ENCODE measurements at places on chromosomes 6 and 20.

- no peak for DNase-seq
Measured at GRCh38 chr6:157280157-157280556, 43.2 kb downstream of the TMEM242 start.

DNA sequence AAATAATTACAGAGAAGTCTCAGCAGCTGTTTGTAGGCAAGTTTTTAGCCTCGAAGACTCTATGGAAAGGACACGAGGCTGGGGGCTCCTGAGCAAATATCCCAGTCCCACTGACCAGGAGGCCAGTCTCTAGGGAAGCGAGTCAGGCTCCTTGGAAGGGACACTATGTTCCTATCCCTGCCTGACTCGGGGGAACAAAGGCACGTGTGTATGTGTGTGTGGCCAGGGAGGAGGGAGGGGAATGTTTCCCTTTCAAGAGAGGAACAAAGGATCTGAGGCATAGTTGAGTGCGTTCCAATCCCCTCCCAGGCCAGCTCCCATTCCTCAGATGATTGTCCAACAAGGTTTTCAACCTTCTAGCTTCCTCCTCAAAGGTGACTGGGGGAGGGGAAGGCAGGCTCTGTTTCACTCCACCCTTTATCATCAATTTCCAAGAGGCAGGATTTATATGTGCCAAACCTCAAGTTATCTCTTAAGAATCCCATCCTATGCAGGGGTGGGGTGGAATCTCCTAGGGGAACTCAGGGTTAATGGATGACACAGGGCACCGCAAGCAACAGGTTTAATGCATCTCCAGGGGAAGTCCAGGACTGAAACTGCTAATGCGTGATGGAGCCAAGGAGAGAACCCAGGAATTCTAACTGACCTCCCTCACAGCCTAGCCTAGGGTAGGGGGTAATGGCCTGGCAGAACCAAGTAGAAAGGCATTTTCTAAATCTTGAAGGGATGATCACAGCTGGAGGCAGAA lies 9.9 kb downstream of the BCL2L1 start:
- no peak for DNase-seq

- no peak for DNase-seq
Measured at GRCh38 chr6:137291441-137291840, 72.3 kb upstream of the IFNGR1 start.

GRCh38 chr6:161436106-161436876 lies 162.4 kb upstream of the AGPAT4 start:
- no peak for DNase-seq

GRCh38 chr6:163612200-163612599 lies 197.7 kb downstream of the QKI start:
- no peak for DNase-seq

GRCh38 chr6:170271771-170272314 lies 19.0 kb downstream of the DLL1 start:
- DNase-seq: no peak

GRCh38 chr6:116244284-116244683 lies 9.6 kb downstream of the TSPYL4 start:
- DNase-seq: no peak

- DNase-seq: no peak
Measured at GRCh38 chr6:30341728-30342127, 3.2 kb upstream of the RPP21 start.

DNA sequence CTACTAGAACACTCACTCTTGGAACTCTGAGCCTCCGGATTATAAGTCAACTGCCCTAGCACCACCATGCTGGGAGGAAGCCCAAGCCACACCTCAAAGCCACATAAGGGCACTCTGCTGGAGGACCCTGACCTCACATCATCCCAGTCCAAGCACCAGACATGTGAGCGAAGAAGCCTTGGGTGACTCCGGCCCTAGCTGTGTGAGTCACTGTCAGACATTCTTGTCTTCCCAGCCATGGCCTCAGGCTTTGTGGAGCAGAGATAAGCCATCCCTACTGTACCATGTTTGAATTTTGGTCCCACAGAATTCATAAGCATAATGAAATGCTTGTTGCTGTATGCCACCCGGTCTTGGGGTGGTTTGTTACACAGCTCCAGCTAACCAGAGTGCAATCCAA lies 247.7 kb downstream of the SOD2 start:
- no peak for DNase-seq

DNA sequence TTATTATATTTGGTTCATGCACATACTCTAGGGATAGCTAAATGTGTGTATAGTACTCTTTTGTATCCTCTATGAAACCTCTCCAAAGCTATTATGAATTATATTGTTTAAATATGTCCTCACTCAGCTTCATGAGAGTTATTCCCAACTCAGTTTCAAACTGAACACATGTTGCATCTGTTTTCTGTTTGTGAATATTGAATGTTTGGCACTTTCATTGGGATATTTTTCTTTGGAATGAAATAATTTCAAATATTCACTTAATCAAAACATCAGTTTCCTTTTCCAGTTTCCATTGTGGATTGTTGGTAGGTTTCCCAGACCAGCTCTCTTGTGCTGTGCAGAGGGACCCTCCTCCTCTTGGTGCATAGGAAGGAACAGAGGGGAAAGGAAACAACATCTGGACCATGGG lies 46.6 kb downstream of the HDAC2 start:
- peak; percentile 49 for DNase-seq

- no peak for DNase-seq
Measured at GRCh38 chr6:163373240-163373639, 41.3 kb upstream of the QKI start.

- DNase-seq: no peak
Measured at GRCh38 chr6:43891072-43891870, 121.3 kb downstream of the VEGFA start.

GRCh38 chr6:40371621-40372020 lies 215.5 kb downstream of the LRFN2 start:
- no peak for DNase-seq

- DNase-seq: no peak
Measured at GRCh38 chr20:44141873-44142272, 45.1 kb downstream of the JPH2 start.

GRCh38 chr6:84809455-84809854 lies 45.1 kb upstream of the TBX18 start:
- no peak for DNase-seq

DNA sequence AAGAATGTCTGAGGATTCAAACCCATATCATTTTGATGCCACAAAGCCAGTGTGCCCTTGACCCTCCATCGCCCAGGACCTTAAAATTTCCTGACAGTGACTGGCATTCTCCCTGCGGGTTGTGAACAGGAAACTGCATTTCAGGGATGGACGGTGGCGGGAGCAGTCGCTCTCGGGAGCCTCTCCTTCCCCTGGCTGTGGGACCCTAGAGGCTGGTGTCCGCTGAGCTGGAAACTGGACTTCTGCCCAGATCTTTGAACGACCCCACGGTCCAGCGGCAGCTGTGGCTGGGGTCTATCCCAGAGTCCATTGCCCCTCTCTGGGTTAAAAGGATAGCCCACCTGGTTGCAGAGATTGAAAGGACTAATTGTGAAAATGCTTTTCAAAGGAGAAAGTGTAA lies 1.4 kb upstream of the SEC63 start:
- DNase-seq: no peak

DNA sequence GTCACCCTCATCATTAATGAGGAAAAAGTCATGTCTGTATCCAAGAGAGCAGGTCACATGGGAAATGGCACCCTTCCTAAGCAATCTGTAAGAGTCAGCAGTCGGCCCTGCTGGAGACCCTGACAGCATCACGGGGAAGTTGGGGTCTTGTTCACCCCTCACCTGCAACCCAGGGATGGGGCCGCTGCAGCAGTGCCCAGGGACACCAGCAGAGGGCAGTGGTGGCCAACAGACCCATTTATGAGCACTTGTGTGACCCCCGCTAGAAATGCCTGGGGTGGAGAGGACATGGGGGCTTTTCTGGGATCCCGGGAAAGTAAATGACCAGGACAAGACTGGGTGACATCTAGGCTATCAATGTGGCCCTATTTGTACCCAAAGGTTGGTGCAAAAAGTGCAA lies 35.9 kb downstream of the ANKRD60 start:
- DNase-seq: no peak

DNA sequence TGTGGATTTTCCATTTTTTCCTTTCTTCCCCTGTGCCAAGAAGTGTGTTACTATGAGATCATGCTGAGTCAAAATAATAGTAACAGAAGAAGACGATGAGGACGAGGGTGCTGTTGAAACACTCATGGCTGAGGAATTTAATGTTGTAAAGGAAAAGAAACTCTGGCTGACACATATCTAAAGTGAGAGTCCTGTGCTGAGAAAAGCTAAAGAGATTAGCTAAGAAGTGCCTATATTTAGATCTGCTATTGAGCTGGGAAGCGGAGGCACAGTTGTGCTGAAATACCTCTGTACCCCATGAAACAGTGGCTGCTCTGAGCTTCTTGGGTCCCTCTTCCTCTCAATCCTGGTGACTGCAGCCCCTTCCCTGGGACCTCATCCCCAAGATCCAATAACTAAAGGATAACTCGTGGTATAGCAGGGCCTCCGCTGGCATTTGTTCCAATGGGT lies 1.1 kb upstream of the SYTL3 start:
- DNase-seq: no peak

GRCh38 chr6:138086573-138087196 lies 20.5 kb downstream of the PERP start:
- no peak for DNase-seq

DNA sequence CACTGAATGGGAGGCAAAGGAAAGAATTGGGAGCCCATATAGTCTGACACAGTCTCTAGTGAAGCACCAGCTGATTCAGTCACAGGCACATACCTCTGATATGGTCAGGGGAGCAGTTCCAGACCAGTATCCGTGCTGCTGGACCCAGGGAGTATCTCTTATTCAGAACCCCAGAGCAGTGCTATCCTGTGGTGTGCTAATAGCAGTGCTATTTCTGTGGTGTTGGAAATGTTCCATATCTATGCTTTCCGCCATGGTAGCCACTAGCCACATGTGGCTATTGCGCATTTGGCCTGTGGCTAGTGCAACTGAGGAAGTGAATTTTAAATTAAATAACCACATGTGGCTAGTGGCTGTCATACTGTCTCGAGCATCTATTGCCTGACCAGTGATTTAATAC lies 11.0 kb downstream of the SCUBE3 start:
- no peak for DNase-seq

DNA sequence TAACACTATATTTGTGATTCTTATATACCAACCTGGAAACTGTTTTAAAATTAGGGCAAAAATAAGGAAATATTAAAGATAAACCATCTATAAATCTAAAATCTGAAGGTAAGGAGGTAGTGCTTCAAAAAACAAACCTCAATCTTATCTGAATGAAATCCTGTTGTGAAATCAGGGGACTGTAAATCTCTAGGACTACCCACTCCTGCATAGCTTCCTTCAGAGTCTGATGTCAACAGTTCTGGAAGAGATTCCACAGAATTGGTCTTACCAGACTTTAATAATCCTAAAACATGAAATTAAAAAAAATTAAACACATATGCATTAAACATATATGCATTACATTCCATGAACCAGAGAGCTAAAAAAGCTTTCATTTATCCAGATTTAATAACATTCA lies 51.4 kb downstream of the IBTK start:
- DNase-seq: no peak

- DNase-seq: no peak
Measured at GRCh38 chr20:48879612-48880245, 41.8 kb upstream of the ARFGEF2 start.

DNA sequence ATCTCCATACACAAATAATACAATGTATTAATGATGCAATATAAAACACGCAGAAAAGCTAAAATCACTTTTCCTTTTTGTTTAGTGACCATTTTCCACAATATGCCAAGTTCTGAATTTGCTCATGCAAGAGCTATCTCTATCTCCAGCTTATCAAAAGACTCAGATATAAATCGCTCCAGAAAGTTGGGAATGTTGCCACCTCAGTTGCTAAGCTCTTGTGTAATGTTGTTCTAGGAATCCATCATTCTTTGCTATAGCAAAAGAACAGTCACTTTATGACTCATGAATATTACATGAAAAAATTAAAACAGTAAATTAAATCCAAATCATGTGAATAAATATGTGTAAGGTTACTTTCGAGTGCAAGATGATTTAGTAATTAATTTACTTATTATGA lies 8.7 kb downstream of the PLAGL1 start:
- DNase-seq: no peak

DNA sequence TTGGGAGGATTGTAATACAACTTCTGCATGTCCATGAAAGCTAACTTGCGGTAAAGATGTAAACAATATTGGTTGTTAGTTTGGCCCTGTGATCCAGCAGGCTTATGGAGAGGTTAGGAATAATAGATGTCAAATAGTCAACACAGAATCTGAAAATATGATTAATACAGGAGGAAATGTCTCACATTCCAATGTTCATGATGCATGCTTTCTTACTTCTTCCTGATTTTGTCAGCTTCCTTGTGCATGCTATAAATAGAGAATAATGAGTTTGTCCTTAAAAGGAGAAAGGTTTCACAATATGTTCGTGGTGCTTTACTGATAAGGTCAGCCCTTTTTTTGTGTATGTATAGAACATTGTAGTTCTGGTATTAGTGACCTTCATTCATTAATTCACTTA lies 136.7 kb downstream of the MMUT start:
- DNase-seq: no peak

- no peak for DNase-seq
Measured at GRCh38 chr6:4274382-4275082, 139.2 kb upstream of the ECI2 start.

Measured in AG09319 (cell line).